Activated CD4-positive, alpha-beta T cell treated with anti-CD3 and anti-CD28 coated beads for 36 hours (primary cell): ENCODE measurements at places on chromosomes 1 and 21.

DNA sequence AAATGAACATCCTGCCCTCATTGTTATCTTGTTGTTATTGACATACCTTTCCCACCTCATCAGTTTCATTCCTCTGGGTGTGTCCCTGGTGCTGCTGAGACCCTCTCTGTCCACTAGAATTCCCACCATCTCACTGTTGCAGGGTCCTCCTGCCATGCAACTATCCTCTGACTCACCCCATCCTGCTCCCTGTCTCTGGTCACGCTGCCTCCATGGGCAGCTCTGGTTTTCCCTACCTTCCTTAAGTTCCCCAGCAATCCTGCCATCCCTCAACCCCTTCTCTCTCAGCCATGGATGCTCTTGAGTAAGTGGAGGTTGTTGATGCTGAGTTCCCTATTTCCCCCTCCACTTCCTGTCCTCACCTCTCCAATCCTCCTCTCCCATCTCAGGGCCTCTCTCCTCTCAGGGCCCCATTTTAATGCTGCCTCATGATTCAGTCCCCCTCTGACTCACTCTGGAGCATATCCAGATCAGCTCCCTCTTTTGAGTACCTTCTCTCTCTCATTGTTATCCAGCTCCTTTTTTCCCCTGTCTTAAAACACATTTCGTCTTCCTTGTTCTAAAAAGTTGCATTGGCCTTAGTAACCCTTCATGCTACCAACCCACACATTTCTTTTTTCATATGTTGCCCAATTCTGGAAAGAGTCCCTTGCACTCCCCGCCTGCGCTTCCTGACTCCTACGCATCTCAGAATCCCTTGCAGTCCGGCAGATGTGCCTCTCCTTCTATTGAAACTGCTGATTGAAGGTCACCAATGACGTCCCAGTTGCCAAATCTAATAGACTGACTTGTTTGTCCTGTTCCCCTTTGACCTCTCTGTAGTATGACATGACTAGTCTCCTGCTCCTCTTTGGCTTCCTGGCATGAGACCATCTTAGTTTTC lies 92.0 kb downstream of the CNIH3 start:
- no peak for DNase-seq

- DNase-seq = no peak
Observed at GRCh38 chr1:22402356-22403053, 49.1 kb upstream of the ZBTB40 start.

DNA sequence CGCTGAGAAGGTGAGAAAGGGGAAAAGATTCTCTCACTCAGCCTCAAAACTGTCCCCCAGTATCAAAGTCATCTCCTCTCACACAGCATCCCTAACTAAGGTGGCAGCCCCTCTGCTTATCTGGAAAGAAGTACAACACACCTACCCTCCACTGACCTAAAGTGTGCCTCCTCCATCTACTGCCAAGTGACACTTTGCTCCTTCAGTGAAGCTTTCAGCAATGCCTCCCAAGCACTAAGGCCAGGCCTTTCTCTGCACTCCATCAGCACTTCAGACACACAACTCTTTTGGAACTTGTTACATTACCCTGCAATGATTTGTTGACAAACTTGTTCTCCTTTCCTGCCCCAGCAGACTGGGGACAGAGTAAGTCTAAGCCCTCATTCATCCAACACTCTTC lies 1.4 kb downstream of the SH3BP5L start:
- no peak for DNase-seq

DNA sequence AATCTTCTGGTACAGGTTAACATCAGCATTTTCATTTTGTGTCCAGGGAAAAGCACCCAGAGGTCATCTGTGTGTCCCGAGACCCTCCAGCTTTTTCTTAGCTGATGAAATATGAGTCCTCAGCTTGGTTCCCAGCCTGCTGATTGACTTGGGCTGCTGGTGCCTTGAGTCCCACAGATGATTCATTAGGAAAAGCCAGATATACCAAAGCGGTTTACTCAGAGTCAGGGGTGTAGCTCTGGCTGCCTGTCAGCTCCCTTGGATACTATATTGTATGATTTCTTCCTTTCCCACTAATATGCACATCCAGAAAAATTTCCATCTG lies 43.7 kb upstream of the MAB21L3 start:
- DNase-seq = no peak
